ENCODE measurements at places on chromosomes 2 and 18.

- DNase-seq = no peak
Observed at GRCh38 chr2:9018534-9018933, 15.1 kb upstream of the MBOAT2 start.

GRCh38 chr18:13492314-13492713, 234.0 kb downstream of the FAM210A start:
- no peak for DNase-seq

GRCh38 chr2:203279288-203279687, 40.5 kb downstream of the CYP20A1 start:
- DNase-seq = no peak

DNA sequence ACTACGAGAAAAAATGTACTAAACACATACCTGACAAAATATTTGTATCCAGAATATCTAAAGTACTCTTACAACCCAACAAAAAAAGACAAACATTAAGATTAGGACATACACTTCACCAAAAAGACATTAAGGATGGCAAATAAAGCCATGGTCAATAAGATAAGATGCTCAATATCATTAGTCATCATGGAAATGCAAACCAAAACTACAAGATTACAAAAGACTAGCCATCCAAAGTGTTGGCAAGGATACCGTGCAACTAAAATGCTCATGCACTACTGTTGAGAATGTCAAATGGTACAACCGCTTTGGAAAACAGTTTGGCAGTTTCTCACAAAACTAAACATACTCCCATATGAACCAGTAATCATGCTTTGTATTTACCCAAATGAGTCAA, 29.7 kb downstream of the MAP3K2 start:
- no peak for DNase-seq

- DNase-seq = no peak
Observed at GRCh38 chr2:56199492-56199891, 15.7 kb downstream of the CCDC85A start.

DNA sequence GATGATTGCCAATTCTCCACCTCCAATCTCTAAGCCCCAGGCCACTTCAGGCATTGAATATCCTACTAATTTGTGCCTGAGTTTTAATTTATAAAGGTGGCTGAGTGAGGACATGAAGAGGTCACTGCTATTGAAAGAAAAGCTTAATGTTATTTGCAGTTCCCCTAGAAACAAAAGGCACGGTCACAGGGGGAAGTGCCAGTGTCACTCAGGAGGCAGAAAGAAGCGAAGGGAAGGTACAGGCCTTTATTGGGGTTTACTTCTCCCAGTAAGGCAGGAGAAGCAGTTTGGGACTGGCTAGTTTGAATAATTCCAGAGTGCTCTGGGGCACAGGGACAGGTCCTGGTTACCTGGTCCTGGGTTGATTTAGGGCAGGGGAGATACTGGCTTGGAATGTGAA, 1.7 kb upstream of the ABHD1 start:
- no peak for DNase-seq

- no peak for DNase-seq
Observed at GRCh38 chr2:213537579-213537978, 253.3 kb downstream of the SPAG16 start.

GRCh38 chr2:129864719-129865118, 114.7 kb upstream of the RAB6C start:
- no peak for DNase-seq

DNA sequence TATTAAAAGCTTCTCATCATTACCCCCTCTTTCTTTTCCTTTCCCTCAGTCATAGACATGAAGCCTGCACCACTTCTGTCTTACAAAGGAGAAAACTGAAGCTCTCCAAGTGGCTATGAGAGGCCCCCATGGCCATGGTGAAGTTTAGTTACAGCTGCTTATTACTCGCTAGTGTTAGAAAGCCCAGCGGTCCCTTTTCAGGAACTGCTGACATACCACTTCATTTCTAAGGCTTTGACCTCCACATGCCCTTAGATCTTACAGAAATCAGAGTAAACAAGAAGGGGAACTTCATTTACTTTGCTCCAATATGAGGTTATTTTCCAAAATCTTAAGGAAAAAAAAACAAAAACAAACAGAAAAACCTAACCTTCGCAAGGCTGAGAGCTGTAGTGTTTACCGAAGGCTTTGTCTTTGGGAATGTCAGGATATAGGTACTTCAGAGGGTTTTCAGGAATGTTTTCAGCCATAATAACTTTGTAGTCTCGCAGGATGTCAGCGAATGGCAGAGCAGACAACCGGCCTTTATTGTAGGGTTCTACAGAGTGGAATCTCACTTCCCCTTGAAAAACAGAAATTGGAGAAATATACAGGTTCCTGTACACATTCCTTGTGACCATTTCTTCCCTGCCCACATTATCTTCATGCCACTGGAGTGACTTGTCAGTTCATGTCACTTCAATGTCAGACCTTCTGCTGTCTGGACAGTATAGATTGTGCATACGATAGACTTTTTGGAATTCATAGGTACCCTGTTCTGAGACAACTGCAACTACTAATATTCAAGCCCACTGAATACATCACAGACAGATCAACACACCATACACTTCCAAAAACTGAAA, 18.8 kb upstream of the STAT1 start:
- no peak for DNase-seq

DNA sequence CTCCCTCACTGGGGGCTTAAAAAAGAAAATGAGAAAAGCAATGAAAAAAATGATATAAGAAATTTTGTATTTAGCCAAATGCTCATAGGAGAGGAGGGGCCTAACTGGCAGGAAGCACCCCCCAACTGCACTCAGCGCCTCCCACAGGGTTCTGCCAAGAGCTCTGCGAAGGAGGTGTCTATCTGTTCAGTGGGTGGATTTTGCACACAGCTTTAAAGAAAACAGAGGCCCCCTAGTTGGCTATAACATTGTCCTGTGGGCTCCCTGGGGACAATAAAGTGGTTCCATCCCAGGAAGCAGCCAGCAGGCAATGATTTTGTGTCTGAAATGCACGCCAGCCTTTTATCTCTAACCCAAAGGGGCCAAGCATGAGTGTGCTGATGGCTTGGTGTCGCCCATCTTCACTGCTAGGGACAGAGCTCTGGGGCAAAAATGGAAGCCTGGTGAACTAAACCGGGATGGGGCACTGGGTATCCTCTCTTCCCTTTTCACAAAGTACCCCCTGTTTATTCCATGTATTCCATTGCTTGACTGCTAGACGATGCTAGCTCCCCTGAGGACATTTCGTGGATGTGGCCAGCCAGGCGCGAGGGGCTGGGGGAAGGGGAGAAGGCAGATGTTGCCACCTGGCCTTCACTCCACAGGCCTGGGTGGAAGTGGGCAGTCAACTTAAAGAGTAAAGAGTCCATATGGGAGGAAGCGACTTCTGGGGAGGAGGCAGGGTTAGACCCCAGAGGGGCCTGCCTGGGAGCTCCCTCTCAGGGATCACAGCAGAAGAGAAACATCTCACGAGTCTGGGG, 205.7 kb downstream of the CYP26B1 start:
- DNase-seq = no peak

DNA sequence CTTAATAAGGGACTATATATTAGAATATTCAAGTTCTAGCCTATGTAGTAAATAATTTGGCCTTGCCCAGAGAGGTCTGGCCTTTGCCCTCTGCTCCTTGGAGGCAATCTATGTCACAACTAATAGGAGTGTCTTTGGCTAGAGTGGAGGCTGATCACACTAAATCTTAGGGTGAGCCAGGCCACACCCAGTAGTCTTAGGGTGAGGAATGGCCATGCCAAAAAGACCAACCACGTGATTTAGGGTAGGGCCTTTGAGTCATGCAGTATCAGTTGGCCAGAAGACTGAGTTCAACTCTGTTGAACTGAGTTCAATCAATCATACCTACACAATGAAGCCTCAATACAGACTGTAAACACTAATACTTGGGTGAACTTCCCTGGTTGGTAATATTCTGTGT, 26.0 kb upstream of the FLACC1 start:
- DNase-seq = no peak

DNA sequence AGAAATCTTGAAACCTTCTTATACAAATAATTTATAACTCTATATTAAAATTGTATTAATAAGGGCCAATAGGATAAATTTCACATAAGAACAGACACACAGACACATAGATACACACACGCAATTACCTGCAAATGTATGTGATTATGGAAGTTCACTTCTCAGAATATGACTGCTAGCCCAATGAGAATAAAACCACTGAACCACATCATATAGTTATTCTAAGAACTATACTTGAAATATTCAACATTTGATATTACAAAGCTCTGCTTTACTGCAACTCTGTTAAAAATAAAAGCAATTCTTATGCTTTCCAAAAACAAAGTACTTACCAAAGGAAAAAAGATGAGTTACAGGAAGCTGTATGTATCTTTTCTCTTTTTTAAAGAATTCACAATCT, 51.1 kb downstream of the PGAP1 start:
- peak; percentile 12 for DNase-seq

GRCh38 chr2:57602733-57603132, 443.9 kb upstream of the VRK2 start:
- no peak for DNase-seq

DNA sequence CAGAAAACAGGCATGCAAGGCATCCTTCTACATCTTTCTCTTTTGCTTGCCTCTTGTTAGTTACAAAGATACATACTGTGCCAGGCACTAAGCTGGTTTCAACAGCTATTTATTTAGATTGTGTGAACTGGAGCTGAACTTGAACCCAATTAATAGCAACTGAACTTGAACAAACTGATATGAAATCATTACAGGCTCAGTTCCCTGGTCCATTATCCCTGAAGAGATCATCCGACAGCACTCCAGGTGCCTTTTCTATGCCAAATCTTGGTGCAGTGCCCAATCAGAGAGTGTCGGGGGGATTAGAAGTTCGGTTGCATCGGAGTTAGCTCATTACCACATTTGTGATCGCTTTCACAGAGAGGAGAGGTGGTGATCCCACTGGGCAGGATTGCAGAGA, 477.6 kb downstream of the PARD3B start:
- no peak for DNase-seq

GRCh38 chr18:71798986-71799673, 745.0 kb downstream of the CBLN2 start:
- DNase-seq = no peak

DNA sequence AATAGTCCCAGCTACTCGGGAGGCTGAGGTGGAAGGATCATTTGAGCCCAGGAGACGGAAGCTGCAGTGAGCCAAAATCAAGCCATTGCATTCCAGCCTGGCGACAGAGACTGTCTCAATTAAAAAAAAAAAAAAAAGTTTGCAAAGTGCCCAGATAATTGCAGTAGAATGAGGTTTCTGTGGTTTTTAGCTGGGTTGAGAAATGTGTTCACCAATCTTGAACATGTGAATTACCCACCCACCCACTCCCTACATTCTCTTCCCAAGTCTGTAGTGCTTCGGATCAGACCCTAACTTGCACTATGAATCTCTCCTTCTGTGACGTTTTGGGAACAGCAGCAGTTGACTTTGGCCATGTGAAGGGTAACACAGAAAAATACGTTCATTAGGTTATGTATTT, 247.3 kb downstream of the PTGR3 start:
- no peak for DNase-seq

DNA sequence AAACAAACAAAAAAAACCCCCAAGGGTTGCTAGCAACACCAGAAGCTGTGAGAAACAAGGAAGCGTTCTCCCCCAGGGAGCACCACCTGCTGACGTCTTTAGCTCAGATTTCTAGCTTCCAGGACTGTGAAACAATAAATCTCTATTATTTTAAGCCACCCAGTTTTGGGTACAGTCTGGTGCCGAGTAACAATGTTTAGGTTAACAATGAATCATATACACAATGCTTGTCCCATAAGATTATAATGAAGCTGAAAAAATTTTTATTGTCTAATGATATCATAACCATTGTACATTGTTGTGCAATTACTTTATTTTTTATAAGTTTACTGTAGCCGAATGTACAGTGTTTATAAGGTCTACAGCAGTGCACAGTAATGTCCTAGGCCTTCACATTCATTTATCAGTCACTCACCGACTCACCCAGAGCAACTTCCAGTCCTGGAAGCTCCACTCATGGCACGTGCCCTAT, 72.1 kb upstream of the CAB39 start:
- no peak for DNase-seq

- no peak for DNase-seq
Observed at GRCh38 chr2:218798767-218799504, 17.0 kb downstream of the CYP27A1 start.

GRCh38 chr18:46072376-46072867, 362 bp upstream of the PSTPIP2 start:
- DNase-seq = no peak
